ENCODE measurements at places on chromosomes 4 and X.

GRCh38 chr4:105106426-105106825, 40.2 kb upstream of the TET2 start:
- no peak for DNase-seq

- DNase-seq = no peak
Measured at GRCh38 chr4:19756661-19757060, 495.0 kb upstream of the SLIT2 start.

DNA sequence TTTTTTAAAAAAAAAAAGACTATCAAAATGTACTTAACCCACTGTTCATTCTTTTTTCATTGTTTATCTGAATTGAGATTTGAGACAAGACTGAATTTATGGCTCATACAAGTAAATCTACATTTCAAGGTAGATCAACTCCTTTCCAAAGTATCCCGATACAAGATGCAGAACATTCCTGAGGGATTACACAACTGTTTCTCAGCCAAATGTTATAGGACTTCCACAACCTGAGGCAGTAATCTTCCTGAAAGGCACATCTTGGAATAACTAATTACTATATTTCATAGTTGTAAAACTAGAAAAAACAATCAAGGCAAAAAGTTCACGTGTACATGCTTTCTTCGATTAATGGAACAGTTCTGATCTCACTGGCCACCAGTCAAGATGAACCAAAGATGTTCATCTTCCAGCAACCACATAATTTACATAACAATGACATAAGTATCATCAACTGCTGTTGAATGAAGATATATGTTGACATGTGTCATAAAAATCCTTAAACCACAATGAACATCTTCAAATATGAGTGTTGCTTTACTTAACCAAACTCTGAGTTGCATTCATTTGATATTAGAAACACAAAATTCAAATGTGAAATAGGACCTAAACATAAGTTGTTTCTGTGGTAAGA, 225.2 kb upstream of the DKK2 start:
- DNase-seq = no peak

GRCh38 chrX:7586126-7586525, 256.8 kb upstream of the VCX start:
- no peak for DNase-seq

DNA sequence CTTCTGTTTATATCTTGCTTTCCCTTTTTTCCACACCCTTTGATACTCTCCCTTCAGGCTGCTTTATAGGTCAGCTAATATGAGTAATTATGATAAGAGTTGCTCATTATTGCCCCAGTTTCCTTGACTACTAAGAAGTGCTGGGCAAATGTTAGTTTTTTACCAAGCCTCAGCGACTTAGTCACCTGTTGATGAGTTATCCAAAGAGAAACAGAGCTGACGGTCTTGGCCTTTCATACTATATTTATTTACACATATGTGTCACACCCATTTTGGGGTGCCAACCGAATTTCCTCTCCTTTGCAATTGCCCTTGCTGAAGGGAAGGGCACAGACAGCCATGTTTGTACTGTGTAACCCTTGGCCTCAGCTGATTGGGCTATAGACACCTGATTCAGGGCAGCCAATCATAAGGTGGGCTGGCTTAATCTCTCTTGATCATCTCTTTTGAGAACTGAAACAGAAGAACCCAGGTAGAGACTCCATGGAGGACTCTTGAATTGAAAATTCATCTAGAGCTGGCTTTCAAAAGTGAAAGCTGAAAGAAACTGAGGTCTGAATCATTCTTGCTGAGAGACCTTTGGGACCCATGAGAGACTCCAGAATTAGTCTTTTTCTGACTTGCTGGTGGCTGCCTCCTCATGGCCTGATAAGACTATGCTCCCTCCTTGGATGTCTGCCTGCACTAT, 111.7 kb upstream of the RPS6KA3 start:
- peak; percentile 62 for DNase-seq

GRCh38 chrX:69025802-69026301, 139.4 kb downstream of the PJA1 start:
- no peak for DNase-seq

DNA sequence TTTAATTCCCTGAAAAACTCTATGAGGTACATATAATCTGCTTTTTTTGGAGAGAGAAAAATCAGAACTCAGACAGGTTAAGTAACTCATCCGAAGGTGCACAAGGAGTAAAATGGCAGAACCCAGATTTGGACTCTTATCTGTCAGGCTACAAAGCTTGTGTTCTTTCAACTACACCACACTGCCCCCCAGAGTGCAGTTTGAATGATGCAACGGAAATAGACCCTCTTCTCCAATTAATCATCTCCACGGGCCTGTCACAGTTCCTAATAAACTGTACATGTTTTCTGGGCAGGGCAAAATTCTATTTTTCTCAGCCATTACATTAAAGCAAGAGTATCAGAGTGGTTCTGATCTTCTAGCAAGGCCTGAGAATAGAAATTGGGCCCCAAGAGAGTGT, 35.3 kb upstream of the DCX start:
- peak; percentile 33 for DNase-seq

- no peak for DNase-seq
Measured at GRCh38 chrX:63434206-63434605, 83.1 kb upstream of the SPIN4 start.

DNA sequence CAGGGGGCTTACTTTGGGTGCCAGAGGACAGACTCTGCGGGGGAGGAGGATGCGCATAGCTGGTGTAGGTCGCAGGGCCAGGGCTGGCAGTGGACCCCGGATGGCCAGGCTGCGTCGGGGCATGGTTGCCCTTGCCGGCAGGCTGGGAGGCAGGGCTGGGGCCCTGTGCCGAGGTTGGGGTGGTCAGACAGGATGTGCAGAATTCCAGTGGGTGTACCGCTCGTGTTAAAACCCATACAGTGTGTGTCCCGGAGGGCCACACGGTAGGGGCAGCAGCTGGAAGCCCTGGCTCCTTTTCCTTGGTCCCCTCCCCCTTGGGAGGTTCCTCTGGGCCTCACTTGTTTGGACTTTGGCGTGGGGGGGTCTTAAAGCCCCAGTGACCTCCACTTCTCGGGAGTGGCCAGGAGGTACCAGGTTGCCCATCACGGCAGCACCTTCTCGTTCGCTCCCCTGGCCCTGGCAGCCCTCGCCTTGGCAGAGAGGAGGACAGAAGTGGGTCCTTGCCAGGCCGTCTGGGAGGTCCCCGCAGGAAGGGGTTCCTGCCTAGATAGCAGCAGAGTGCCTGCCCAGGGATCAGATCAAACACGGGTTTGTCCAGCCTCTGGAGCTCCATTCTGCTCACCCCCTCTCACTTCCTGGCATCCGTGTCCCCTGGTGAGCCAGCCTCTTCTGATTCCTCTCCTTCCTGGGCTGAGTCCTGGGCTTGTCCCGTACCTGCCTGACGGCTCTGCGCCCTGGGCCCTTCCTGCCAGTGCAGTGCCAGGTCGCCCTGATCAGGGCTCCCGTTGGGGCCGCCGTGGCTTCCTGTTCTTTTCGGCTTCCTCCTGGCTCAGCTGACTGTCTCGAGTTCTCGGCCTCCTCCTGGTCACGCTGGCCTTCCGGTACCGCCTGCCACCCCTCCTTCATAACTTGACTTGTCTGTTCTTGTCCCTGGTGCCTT, 56.7 kb upstream of the HGFAC start:
- DNase-seq = no peak

DNA sequence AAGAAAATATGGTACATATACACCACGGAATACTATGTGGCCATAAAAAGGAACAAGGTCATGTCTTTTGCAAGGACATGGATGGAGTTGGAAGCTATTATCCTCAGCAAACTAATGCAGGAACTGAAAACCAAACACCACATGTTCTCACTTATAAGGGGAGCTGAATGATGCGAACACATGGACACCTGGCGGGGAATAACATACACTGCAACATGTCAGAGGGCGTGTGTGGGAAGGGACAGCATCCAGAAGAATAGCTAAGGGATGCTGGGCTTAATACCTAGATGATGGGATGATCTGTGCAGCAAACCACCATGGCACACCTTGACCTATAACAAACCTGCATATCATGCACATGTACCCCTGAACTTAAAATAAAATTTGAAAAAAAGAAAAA, 19.5 kb upstream of the CNKSR2 start:
- DNase-seq = no peak

GRCh38 chrX:154718616-154719015, 32.3 kb downstream of the GAB3 start:
- DNase-seq = no peak

- no peak for DNase-seq
Measured at GRCh38 chr4:5134620-5135019, 83.3 kb downstream of the STK32B start.

DNA sequence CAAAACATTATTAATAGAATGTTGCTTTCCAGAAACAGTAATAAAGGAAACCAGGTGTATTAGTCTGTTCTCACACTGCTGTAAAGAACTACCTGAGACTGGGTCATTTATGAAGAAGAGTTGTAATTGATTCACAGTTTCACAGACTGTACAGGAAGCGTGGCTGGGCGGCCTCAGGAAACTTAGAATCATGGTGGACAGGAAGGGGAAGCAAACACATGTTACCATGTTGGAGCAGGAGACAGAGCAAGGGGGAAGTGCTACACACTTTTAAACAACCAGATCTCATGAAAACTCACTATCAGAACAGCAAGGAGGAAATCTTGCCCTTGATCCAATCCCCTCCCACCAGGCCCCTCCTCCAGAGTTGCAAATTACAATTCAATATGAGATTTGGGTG, 815.8 kb downstream of the TRIML1 start:
- DNase-seq = no peak

GRCh38 chr4:163744861-163745260, 250.4 kb downstream of the TMA16 start:
- no peak for DNase-seq

DNA sequence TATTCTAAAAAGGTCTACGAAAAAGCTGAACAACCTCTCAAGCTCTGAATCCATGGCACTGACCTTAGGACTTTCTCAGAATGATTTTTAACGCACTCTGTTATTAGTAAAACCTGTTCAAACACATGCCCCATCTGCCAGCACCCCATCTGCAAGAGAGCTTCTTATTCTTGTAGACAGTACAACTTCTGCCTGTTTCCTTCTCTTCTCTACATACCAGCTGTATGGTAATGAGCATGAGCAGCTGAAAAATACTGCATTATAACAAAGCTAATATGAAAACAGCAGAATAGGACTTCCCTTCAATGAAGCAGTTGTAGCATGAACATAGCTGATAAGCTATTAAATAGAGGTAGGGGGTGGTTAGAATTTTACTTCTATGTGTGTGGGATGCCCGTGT, 167.9 kb downstream of the FBXW7 start:
- DNase-seq = no peak

DNA sequence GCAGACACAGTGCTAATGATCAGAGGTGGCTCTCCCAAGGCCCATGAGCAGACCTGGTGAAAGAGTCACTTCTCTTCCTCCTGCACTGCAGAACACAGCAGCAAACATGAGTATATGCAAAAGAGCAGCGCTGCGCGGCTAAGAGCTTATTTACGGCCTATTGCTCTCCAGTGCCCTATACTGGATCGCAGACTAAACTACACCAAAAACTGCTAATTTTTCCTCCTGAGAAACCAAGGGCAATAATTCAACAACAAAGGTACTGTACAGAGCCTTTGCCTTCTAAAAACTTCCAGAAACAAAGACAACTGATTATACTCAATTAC, 702.5 kb downstream of the ARAP2 start:
- no peak for DNase-seq

- no peak for DNase-seq
Measured at GRCh38 chr4:85656759-85657505, 182.0 kb downstream of the ARHGAP24 start.

GRCh38 chr4:141914746-141915145, 278.4 kb downstream of the IL15 start:
- DNase-seq = no peak

GRCh38 chr4:987624-988513, 1.0 kb downstream of the IDUA start:
- no peak for DNase-seq

GRCh38 chr4:77194366-77194765, 37.4 kb downstream of the CCNG2 start:
- DNase-seq = no peak

GRCh38 chr4:64940698-64941097, 531.4 kb upstream of the TECRL start:
- no peak for DNase-seq

GRCh38 chrX:153501530-153501929, 6.8 kb downstream of the BGN start:
- DNase-seq = no peak

- DNase-seq = peak; percentile 28
Measured at GRCh38 chr4:151641167-151641566, 119.6 kb downstream of the GATB start.

GRCh38 chr4:144564358-144564757, 81.6 kb upstream of the HHIP start:
- no peak for DNase-seq

DNA sequence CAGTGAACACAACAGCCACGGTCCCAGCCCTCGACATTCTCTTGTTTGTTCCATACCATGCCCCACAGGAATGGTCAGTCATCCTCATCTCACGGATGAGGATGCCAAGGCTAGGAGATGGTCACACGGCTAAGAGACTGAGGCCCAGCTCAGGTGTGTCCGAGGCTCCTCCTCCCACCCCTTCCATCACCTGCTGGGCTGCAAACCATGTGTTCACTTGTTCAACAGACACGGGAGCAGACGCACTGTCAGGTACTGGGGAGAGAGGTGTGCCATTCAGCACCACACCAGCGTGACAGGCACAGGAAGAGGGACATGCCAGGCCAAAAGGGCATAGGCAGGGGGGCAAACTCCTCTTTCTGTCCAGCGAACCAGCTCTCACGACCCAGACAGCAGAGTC, 45.9 kb downstream of the ABLIM2 start:
- DNase-seq = no peak

DNA sequence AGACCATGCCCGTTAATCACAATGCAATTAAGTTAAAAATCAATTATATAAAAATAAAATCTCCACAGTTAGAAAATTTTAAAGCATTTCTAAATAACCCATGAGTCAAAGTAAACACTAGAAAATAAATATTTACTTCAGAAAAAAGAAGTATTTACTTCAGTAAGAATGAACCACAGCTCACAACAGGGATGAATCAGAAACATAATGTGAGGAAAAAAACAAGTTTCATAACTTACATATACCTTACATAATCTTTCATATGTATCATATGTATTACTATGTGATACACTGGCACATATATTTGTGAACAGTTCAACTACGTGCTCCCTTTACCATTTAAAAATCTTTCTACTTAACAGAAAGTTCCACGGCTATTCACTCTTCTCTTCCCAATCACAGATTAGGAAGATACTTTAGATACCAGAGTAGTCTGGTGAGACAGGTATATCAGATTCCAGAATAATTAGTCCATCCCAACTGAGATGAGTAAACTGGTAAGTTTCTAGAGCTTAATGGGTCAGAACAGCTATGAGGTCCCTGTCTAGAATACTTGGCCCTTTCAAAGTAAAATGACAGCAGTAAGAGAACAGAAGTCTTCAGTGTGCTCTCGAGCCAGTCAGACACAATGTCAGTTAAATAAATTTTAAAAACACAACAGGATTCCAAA, 70.3 kb downstream of the SH3RF1 start:
- DNase-seq = no peak

DNA sequence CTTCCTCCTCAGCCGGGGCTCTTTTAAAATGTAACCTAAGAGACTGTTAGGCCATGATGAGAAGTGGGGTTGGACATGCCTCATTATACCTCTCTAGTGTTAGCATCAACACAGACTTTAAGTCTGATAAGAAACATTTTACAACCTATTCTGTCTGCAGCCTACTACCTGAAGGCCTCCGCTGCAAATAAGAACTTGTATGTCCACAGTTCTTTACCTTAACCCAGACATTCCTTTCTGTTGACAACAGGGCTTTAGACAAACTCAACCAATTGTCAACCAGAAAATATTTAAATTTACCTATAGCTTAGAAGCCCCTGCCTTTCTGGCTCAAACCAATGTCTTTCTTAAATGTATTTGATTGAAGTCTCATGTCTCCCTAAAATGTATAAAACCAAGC, 1418.6 kb downstream of the STIM2 start:
- no peak for DNase-seq
